ENCODE measurements at places on chromosomes 5 and 9.

GRCh38 chr9:8136477-8136876 lies 336.9 kb upstream of the DMAC1 start:
- DNase-seq, result no peak

GRCh38 chr5:82794876-82795275 lies 282.3 kb downstream of the TMEM167A start:
- DNase-seq, result no peak

DNA sequence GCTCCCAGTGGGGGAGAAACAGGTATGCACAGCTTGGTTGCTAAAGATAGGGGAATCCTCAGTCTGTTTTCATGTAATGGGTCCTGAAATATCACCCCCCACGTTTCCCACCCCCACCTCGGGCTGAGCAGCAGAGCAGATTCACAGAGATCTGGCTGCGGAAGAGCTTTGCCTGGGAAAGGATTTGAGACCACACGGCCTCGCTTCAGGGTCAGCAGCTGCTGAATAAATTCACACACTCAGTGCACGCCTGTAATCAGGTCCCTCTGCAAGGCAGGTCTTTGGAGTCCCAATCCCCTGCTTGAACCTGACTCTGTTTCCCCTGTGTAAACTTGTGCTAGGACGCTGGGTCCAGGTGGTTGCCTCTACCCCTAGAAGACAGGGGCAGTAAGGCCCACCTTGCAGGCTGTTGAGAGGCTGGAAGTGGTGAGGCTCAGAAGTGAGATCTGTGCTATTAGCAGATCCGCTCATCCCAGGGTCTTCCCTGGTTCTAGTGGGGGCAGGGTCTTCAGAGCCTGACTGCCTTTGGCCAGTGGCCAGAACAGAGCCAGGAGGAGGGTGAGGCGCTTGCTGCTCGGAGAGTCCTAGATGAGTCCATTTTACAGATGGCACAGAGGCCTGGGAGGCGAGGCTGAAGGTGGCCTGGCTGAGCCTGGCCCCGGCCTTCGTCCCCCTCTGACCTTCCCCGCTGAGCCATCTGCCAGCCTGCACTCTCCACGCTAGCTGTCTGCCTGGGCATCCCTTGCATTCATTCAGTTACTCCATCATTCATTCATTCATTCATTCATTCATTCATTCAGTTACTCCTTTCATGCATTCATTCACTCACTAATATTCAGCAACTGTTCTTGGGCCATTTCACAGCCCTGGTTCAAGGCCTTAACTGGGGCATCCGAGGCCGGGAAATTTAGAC lies 16.7 kb upstream of the NEURL1B start:
- no peak for DNase-seq

- DNase-seq, result no peak
Observed at GRCh38 chr5:41670854-41671479, 160.6 kb upstream of the PLCXD3 start.

DNA sequence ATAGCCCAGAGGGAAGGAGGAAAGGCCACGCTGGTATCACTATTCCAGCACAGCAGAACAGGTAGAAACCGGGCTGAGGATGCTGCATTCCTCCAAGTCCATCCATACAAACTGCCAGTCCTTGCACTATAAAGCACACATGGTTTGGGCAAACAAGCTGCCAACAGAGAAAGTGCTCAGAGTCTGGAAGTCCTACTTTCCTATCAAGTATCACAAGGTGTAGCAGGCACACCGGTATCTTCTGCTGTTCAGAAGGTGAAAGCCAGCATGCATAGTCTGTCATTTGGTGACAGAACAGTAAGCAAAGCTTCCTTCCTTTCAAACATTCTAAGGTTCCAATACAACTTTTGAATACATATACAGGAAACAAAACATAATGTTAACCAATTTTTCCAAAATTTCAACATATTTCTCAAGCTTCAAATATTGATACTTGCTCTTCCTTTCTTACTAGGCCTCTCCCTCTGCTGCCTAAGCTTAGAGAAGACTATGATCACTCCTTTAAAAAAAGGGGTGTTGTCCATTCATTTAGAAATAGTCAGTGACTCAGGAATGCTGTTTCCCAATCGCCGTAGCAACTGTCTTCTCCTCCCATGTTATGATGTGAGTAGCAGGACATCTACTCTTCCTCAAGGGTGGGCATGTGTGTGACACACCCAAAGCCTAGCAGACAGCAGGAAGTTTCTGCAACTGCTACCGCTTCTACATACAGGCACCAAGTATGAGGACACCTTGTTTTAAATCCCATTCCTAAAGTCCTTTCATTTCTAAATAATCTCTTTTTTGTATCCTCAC lies 14.7 kb downstream of the DIAPH1 start:
- DNase-seq, result no peak
